Renal cortex interstitium (tissue), 15 donors: ENCODE measurements at places on chromosomes 1 and 21. TPM values are rescaled to one million over a fixed set of nuclear protein-coding genes. Genes with fewer than 3 reads are reported as not detected.
A peak's percentile ranks its signal among the peaks of the same experiment; 100 is the strongest.

Gene SMIM34
- polyA plus RNA-seq, result 0.28 TPM

Gene SLC30A10
- 0.13 TPM for polyA plus RNA-seq

DNA sequence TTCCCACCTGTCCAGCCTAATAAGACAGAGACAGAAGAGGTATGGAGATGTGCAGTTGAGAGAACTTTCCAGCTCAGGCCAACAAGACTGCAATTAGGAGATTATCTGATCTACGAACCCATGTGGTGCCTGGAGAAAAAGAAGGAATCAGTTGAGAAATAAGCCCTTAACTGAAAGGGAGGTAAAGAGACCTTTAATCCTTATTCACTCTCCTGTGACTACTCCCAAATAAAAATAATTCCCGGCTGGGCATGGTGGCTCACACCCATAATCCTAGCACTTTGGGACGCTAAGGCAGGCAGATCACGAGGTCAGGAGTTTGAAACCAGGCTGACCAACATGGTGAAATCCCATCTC lies 31.9 kb upstream of the SARS1 start:
- no peak for DNase-seq

Gene CELA3B
- polyA plus RNA-seq, result 0.40 TPM

GRCh38 chr1:77987919-77988318 lies 9.0 kb upstream of the FUBP1 start:
- DNase-seq, result no peak

Gene GBP7
- 0.13 TPM for polyA plus RNA-seq

Gene C1QC
- 20.1 TPM for polyA plus RNA-seq

GRCh38 chr1:208080396-208081286 lies 163.5 kb downstream of the PLXNA2 start:
- DNase-seq, result no peak

GRCh38 chr1:111819566-111820263 lies 64.0 kb downstream of the DDX20 start:
- no peak for DNase-seq

- no peak for DNase-seq
Measured at GRCh38 chr1:175449306-175449705, 256.7 kb upstream of the KIAA0040 start.

DNA sequence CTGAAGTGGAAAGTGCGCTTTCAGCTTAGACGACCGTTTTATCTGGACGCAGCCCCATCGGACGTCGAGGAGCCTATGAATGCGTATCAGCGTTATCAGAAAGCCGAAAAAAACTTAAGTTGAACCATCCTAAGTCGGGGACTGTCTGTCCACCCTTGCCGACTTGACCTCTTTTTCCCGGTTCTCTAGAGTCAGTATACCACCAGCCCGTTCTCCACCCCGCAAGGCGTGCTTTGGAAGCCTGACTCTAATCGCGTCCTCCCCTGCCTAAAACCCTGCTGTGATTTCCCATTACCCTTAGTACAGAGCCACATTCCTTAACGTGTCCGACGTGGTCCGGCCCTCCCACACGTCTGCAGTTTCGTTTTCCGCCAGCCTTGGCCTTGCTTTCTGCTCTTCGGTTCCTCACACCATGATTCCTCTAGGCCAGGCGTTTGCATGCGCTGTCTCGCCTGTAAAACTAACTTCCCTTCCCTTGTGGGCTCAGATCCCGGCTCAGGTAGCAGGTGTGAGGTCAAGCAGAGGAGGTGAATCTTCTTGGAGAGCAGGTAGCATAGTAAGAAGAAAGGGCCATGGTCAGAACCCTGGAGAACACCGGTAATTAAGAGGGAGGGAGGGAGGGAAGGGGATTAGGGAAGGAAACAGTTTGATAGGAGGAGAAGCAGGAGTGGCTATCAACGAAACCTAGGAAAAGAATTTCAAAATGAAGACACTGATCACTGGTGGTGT lies 865 bp downstream of the ADPRS start:
- DNase-seq, result peak; percentile 19

Gene PIAS3
- 54.4 TPM for polyA plus RNA-seq

- DNase-seq, result no peak
Measured at GRCh38 chr1:200907611-200908097, 13.0 kb downstream of the INAVA start.

Gene HCRTR1
- polyA plus RNA-seq, result 0.14 TPM

DNA sequence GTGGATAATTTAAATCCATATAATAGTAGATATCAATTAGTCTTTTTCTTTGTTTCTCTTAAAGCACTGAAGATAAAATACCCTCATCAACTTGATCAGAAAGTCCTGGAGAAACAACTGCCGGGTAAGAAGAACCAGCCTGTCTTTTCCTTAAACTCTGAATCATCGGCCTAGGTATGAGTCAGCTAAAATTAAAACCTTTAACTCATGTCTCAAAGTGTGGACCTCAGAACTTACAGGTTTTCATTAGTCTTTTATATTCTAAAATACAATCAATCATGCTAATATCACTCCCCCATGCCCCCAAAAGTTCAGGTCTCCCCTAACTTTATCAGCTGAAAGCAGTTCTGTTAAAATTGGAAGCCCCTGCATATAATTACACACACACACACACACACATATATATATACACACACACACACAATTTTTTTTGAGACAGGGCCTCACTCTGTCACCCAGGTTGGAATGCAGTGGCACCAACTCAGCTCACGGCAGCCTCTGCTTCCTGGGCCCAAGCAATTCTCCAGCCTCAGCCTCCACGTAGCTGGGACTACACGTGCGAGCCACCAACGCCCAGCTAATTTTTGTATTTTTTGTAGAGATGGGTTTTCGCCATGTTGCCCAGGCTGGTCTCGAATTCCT lies 61.3 kb downstream of the B3GALNT2 start:
- no peak for DNase-seq

Gene OR6N1
- polyA plus RNA-seq, result not detected

DNA sequence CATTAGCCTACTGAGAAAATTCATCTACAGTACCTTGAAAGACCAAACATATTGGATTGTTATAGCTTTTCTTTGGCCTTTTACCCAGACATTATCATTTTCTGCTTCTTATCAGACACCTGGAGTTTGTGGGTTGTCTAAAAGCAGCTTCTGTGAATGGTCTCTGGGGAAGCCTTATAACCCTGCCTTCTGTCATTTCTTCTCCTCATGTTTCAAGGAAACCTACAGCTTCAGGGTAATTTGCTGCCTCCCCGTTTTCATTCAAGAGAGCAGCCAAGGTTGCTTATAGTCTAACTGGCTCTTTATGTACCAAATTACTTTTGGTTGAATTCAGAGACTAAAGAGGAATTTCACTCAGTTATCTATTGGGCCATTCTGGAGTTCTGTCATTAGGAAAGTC lies 288.3 kb upstream of the SGIP1 start:
- no peak for DNase-seq

GRCh38 chr1:153422450-153423068 lies 6.2 kb downstream of the S100A7A start:
- DNase-seq, result peak; percentile 77

GRCh38 chr1:54118704-54119103 lies 34.1 kb downstream of the CDCP2 start:
- DNase-seq, result no peak

Gene UBE2U
- not detected for polyA plus RNA-seq

Gene SPRR2A
- polyA plus RNA-seq, result not detected

DNA sequence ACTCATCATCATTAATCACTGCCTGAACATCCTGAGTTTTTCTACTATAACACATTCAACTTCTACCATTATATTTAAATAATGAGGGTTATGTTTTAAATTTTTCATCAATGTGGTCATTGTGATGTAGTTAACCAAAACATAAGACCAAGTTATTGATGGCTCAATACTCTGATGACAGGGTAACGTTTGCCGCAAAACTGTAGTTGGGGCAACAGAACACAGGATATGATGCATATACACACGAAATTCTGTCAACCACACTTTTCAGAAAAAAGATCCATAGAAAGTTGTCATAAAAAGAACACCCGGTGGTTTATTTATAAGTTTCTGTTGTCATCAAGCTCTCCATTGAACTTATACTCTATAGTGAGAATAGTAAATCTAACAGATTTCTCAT lies 121.7 kb upstream of the COL11A1 start:
- DNase-seq, result no peak

DNA sequence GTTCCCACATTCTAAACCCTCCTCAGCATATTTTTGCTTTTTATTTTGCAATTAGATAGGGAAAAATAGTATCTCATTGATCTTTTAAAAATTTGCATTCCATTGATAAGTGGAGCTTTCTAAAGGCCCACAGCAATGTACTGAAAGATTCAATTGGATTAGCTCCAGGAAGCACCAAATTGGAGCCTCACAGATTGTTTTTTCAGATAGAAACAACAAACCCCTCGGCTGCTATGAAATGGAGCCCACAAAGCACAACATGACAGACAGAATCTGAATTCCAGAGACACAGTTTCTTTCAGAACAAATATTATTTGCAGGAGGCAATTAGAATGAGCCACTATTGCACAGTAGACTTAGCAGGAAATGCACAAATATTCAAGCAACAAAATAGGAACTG lies 58.9 kb upstream of the KIF26B start:
- no peak for DNase-seq

Gene KRTAP11-1
- polyA plus RNA-seq, result not detected

Gene HPCA
- polyA plus RNA-seq, result 0.31 TPM

- no peak for DNase-seq
Measured at GRCh38 chr21:29096218-29097015, 23.0 kb upstream of the CCT8 start.

DNA sequence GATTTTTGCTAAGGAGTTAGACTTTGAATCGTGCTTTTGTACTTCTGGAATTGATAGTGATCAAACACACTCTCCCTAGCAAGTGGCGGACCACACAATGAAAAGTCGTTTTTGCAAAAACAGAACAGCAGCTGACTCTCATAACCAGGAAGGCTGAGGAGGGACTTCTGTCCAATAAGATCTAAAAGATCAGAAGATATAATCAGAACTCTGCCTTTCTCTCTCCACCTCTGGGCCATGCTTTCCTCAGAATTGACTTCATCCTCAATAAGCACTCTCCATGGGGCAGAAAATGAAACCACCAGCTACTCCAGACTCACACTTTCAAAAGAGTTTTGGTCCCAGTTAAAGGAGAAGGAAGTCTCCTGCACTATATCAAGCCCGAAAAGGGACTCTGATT lies 55.3 kb upstream of the SAMD13 start:
- DNase-seq, result no peak

DNA sequence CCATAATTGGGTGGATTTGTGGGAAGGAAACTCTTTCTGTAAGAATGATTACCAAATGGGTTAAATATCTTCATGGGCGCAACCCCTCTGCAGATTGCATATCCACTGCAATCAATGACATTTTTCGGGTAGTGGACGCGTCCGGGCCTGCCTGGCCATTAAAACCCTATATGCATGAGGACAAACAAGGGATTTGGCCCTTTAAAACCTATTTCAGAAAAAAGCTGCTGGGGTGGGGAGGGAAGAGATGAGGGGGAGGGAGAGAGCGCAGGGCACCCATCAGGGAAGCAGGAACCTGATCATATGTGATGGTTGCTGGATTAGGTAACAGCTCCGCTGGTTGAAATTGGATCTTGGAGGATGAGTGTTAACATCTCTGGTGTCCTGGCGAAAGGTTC lies 228.8 kb downstream of the PBX1 start:
- DNase-seq, result no peak

DNA sequence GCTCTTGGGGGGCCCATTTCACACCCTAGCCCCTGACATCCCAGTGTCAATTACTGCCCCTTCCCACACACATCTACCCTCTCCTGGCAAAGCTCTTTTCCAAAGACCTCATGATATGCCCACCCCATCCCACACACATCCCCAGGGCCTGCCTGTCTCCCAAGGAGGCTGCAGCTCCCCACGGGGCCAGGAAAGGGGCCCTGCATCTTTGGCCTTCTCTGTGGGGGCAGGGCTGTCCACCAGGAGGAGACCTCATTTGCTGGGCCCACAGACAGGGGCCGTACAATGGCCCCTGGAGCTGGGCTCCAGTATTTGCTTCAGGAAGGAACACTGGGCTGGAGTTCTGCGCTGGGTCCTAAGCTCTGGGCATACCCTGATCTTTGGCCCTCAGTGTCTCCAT lies 65.6 kb upstream of the RUNX3 start:
- no peak for DNase-seq

DNA sequence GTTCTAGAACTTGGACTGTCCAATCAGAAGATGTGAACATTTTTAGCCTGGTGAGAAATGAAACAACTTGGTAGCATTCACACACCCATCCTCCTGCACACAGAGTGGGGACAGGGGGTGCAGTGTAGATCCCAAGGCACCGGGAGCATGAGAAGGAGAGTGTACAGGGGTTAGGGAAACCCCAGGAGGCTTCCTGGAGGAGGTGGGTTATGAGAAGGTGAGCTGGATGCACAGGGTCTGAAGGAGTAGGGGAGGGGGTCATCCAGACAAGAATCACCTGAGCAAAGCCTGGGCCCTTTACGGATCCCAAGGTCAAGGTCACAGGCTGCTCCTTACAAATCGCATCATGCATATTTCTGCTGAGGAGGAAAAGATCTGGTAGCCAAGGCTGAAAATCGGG lies 117.5 kb upstream of the TMPRSS2 start:
- DNase-seq, result no peak

Gene SPRR2E
- not detected for polyA plus RNA-seq

DNA sequence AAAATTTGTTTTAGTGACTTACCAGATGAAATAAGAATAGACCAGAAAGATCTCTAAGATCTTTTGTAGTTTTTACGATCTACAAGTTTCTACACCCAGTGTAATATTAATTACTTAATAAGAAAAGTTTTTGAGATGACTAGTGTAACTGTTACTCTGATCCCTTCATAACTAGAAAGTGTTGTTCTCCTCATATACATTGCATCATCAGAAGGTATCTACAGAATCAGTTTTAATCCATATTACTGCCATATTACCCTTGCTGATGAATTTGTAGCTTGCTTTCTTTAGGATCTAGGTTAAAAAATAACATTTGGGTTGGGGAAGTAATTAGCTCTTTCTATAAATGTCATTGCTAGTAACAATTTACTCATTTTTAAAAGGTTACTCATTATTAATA lies 72.5 kb downstream of the GPR161 start:
- DNase-seq, result no peak

DNA sequence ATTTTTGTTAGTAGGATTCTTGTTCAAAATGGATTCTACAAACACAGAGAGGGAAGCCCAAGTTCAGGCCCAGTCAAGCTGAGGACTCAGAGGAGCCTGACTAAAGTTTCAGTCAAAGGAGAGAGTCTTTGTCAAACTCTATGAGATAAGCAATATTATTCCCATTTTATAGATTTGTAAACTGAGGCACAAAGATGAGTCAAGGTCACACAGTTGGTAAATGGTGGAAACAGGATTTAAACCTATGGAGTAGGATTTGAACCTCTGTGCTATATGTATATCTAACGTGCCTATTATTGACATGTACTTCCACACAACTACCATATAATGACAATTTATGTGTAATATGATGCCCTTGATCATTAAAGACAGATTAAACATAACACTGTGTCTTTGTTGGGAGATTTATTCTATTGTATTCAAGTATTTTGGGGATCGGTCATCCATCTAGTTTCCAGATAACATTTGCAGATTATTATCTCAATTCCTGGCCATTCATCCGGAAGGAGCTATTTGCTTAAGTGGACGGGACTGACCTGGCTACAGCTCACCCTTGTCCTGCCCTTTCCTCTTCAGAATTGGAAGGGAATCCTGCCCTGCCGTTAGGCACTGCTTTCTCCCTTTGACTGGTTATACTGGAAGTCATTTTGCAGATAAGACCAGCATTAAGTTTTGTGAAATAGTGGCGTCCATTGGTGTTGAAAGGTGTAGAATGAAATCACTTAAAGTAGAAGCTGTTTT lies 86.1 kb upstream of the LMO4 start:
- no peak for DNase-seq
